ENCODE measurements at places on chromosomes 16 and 17.

DNA sequence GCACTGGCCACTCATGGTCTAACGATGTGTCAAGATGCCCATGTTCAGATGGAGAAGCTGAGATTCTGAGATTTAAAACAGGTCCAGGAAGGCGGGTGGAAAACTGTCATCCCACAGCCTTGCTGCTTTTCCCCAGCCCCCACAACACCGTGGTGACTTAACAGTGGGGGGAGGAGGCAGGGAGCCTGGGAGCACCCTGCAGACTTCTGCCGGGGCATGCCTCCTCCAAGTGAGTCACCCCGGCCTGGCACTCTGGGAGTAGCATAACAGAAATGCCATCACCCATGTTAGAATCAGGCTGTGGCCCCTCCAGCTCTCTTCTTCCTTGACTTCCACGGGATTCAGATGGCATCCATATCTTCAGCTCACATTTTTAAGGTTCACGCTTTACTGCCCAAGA lies 164.8 kb downstream of the CBLN1 start:
- DNase-seq, result no peak

- DNase-seq, result no peak
These were observed 138.5 kb downstream of the PITPNC1 start for GRCh38 chr17:67515490-67516083.

GRCh38 chr16:21643785-21644184 lies 8.6 kb downstream of the IGSF6 start:
- DNase-seq, result no peak

- no peak for DNase-seq
These were observed 45.9 kb upstream of the MED13 start for GRCh38 chr17:62110923-62111484.

DNA sequence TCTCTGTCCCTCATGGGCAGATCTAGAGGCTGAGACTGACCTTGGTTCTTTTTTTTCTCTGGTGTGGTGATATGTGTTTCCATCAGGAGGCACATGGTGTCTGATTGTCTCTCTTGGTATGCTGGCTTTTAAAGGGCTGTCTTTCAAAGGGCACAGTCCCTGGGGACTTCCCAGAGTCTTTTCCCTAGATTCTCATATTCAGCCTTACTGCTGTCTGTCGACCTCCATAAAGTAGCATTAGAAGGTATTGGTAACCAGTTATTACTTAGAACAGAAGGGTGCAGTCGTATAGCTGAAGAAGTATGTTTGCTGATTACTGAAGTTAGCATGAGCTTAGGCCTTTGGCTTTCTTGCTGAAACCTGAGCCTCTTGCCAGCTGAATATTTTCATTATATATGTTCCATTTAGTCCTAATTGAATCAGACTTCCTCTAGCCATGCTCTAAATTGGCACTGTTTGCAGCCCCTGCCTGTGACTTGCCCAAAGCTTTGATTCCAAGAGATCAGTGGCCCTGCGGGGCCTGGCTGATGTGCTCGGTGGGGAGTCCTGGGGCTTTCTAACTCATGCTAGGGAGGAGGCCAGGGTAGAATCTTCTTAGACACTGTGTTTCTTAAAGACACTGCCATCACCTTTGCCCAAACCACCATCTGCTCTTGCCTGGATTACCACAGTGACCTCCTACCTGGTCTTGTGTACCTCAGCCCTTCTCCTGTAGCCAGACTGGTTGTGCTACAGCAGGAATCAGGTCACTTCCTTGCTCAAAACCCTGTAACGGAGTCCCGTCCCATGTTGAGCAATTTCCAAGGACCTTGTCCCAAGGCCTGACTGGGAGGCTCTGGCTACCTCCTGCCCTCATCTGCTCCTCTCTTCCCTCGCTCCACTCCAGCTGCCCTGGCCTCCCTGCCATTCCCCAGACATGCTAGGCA lies 71.5 kb downstream of the WWP2 start:
- no peak for DNase-seq
